ENCODE measurements at places on chromosomes 3 and 15.
A peak's percentile ranks its signal among the peaks of the same experiment; 100 is the strongest.

DNA sequence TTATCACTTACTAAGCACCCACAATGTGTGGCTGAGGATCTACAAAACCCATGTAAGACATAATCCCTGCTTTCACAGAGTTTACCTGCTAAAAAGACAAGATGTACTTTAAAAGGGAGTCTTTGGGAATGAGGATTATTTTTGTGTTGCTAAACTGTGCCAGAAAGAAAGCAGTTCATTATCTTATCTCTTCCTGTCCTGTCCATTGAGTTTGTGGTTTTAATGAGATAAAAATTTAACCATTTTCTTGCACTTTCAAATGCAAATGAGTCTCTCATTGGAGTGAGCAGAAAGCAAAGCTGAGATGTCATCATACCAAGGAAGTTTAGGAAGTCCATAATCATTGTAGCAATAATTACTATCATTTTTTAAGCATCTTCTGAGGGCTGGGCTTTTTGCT lies 231.2 kb upstream of the ADAMTS9 start:
- no peak for DNase-seq

- no peak for DNase-seq
These were observed 22.2 kb upstream of the IQSEC1 start for GRCh38 chr3:13095408-13095937.

DNA sequence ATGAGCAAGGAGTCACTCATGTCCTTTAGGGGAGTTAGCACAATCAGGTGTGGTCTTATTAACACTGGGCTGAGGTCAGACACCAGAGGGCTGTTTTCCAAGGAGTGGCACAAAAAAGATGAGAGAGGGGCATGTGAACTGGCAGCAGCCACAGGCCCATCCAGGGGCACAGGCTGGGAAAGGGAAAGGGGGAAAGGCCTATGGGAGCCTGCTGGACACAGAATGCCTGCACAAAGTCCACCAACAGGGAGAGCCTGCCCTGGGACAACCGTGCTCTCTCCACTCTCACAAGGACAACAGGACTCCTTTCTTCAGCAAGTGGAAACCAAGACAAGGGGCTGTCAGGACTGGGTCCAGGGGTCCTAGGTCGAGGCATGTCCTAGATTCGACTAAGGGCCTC lies 109.6 kb downstream of the ADCY5 start:
- no peak for DNase-seq

DNA sequence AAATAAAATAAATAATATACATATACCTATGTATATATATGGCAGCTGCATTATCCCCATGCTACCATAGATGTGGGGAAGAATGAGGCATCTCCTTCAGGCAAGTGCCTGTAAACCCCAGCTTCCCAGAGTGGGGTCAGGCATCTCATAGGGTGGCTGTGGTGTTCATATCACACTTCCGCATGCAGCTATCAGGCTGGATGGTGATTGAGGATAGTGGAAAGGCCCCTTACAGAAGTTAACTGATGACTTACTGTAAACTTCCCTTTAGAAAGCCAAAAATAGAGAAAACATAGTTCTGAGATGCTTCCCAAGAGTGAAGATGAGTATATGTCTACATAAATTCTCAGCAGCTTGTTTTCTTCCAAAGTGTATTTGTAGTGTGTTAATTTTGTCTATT lies 3.5 kb upstream of the PP2D1 start:
- no peak for DNase-seq

- DNase-seq, result peak; percentile 11
These were observed 28.0 kb downstream of the TFG start for GRCh38 chr3:100737334-100737733.

GRCh38 chr3:181906338-181906737 lies 194.6 kb downstream of the SOX2 start:
- no peak for DNase-seq

DNA sequence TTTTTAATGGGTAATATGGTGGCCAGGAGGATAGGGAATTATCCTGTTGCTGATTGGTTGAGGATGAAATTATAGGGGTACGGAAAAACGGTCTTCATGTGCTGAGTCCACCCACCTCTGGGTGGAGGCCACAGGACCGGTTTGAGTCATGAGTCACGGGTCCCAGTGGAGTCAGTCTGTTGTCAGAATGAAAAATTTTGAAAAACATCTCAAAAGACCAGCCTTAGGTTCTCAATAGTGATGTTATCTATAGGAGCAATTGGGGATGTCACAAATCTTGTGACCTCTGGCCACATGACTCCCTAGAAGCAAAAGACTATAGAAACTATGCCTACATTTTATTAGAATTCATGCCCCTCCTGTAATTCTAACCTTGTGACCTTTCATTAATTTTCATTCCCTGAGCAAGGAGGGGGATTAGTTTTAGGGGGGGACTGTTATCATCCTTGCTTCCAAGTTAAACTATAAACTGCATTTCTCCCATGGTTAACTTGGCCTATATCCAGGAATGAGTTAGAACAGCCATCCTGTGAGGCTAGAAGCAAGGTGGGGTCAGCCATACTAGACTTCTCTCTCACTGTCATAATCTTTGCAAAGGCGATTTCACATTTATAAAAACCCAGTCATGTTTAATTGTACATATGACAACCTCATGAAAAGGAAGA lies 101.2 kb downstream of the TCF12 start:
- no peak for DNase-seq

DNA sequence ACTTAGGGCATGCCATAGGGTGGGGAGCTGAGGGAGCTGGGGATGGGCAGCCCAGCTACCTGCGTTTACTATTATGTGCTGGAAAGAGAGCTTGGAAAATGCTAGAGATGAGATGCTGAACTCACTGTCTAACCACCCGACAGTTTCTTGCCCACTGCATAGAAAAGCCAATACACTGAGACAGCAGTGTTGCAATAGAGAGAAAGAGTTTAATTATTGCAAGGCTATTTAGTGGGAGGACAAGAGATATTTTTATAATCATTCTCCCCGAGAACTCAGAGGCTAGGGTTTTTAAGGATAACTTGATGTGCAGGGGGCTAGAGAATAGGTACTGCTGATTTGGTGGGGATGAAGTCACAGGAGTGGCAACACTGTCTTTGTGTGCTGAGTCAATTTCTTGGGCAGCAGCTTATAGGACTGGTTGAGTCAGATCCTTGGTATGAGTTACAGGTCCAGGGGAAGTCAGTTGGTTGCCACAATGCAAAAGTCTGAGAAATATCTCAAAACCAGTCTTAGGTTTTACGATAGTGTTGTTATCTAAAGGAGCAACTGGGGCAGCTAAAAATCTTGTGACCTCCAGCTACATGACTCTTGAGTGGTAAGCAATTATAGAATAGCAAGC lies 205.9 kb downstream of the GABRG3 start:
- DNase-seq, result no peak

- peak; percentile 60 for DNase-seq
These were observed 26.2 kb downstream of the DRD3 start for GRCh38 chr3:114152519-114153151.

DNA sequence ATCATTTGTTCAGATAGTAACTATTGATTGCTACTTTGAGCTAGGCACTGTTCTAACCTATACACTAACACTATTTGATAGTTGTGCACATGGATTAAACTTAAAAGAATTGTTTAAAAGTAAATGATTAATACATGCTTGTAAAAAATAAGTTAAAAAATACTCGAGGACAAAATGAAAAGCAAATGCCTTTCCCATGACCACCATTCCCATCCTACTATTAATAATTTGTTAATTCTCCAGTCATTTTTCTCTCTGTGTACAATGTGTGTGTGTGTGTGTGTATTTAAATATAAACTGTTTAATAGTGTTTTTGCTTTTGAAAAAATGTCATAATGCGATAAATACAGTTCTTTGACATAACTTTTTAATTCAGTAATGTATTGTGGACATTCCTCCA lies 78.7 kb upstream of the KCNMB2 start:
- DNase-seq, result no peak

GRCh38 chr3:188365988-188366698 lies 212.2 kb downstream of the LPP start:
- no peak for DNase-seq

DNA sequence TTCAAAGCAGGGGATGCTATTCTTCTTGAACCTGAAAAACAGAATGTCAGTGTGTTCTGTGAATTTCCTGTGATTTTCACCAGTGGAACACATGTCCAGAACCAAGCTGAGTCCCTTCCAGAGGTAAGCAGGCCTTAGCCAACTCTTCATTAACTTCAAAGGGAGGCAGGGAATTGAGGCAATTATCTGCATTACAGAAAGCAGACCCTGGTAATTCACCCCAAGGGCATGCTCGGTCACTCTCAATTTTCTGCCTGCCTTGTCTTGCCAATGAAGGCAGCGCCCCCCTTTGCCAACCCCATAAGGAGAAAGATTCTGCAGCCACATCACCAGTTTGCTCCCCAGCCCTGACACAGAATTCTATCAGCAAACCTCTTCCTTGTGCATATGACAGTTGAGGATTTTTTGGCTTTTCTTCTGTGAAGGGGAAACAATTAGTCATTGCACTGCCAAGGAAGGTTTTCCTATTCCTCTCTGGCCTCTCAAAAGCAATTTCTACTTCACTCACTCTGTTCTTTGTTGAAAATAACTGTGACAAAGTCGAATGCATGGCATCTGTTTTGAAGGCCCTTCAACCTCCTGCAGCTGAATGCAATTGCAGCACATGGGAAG lies 85.3 kb downstream of the HHLA2 start:
- DNase-seq, result no peak

DNA sequence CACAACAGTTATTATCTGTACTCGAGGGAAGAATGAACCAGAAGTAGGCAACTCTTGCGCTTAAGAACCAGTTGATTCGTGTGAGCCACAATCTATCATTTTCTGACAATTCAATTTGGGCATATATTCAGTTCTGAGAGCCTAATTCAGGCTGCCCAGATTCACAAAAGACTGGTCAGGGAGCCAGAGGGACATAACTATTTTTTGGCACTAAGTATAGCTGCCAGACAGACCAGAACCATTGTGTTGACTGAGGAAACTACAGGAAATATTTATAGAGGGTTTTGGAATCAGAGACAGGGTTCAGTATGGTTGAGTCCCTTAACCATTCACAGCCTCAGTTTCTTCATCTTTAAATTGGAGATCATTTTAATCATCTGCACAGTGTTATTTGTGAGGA lies 226.7 kb downstream of the TAFA4 start:
- DNase-seq, result no peak

- DNase-seq, result no peak
These were observed 13.5 kb downstream of the HDDC3 start for GRCh38 chr15:90918835-90919234.

- DNase-seq, result no peak
These were observed 176.2 kb downstream of the AKAP13 start for GRCh38 chr15:85556618-85556895.

- peak; percentile 25 for DNase-seq
These were observed 223.8 kb downstream of the OPA1 start for GRCh38 chr3:193816656-193817311.

DNA sequence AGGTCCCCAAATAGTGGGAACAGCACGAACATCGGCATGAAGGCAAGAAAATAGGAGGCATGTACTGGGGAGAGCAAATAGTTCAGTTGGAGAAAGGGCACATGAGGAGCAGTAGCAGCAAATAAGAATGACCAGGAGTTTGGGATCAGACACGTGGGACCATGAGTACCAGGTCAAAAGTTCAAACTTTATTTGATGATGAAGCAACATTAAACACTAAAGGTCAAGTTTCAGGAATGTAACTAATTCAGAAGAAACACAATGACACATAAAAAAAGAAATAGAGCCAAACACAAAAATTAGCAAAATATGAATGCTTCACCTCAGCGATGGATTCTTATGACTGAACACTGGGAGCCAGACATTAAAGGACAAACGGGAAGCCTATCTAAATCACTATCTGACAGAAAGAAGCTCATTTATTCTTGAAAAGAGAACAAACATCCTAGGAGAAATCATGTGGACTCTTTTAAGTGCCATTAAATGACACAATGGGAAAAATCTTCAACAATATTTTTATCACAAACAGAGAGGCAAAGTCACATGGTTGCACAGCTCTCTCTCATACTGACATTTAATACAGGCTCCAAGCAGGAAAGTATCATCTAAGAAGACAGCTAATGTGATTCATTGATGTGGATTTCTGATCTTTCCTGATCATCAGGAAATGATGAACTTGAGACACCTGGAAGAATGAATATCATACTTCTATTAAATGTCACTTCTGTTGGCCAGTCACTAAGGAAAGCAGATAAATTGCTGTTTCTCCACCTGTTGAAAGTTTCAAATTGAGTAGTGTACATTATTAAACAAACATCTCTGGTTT lies 216.9 kb upstream of the THBS1 start:
- no peak for DNase-seq

DNA sequence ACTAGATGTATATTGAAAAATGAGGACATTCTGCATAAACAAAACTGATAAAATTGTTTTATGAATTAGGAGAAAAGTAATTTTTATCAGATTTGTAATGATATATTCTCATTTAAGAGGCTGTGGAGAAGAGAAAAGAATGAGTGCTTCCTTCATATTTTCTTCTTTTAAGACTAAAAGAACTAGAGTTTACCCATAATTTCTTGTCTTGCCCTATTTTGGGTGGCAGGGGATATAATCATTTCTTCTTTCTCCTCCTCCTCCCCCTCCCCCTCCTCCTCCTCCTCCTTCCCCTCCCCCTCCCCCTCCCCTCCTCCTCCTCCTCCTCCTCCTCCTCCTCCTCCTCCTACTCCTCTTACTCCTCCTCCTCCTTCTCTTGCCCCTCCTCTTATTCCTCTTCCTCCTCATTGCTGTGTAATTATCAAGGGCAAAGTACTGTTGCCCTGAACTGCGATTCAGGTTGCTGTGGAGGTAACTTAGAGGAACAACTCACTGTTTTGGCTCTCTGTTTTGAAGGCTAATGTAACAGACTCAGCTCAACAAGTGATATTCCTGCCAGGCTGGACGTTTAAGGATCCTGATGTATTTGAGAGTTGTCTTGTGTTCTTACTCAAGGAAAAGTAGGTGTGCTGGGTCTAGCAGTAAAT lies 555.4 kb downstream of the AGBL1 start:
- no peak for DNase-seq

DNA sequence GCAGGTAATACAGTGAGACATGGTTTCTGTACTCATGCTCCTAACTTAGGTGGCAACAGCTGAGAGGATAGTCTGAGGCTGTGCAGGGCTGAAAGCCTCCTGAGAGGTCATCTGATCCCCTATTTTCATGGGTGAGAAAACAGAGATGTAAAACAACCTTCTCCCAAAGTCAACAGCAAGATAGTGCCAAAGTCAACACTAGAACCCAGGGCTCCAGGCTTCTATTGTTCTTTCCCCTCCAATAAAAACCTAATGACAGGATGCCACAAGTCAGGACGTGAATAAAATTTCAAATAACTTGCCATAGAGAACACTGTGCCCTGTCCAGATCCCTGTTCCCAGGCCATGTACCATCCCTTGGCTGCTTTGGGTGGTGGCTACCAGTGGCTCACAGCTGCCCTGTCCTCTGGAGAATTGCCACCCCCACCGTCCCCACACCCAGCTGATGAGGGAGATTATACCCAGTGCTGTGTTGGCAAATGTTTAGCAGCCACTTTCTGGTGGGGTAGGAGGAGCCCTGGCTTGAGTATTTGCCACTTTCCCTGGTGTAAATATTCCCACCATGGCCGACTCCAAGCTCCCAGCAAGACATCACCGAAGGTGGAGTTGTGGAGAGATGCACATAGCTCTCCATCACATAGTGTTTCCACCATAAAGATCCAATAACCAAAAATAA lies 54.8 kb downstream of the SRGAP3 start:
- DNase-seq, result no peak

- DNase-seq, result peak; percentile 46
These were observed 120.1 kb downstream of the LIPC start for GRCh38 chr15:58551764-58552504.

All from pons (tissue), 1 donor.